Retinal pigment epithelial cell (primary cell): ENCODE measurements at places on chromosomes 4 and X.

GRCh38 chr4:27946799-27947198 is 1086.2 kb downstream of the STIM2 start:
- DNase-seq: no peak

GRCh38 chr4:169266081-169266480 is 4.7 kb downstream of the SH3RF1 start:
- DNase-seq: no peak

DNA sequence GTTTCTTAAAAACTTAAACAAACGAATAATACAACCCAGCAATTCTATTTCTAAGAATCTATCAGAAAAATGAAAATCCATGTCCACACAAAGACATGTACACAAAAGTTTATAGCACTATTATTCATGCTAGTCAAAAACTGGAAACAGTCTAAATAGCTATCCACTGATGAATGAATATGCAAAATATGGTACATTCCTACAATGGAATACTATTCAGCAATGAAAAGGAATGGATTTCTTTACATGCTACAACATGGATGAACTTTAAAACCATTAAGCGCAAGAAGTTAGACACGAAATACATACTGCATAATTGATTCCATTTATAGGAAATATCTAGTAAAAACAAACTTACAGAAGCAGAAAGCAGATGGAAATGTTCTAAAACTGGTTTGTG is 43.3 kb downstream of the HELT start:
- no peak for DNase-seq

- DNase-seq: no peak
Measured at GRCh38 chr4:100913685-100914084, 395.9 kb upstream of the EMCN start.

DNA sequence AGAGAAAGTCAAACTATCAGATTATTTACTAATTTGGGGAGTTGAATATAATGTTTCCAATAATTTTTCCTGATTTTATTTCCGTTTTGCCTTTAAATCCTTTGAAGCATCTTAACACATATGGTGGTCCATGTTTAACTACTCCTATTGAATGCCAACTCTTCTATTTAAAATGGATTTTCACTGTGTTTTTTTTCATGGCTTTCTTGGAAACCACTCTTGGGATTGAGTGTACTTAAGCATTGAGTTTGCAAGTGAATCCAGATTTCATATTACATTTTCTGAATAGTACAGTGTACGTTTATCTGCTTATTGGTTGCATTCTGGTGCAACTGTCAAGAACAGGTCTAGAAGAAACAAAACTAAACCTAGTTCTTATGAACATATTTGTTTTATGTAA is 45.6 kb downstream of the RAPGEF2 start:
- no peak for DNase-seq

DNA sequence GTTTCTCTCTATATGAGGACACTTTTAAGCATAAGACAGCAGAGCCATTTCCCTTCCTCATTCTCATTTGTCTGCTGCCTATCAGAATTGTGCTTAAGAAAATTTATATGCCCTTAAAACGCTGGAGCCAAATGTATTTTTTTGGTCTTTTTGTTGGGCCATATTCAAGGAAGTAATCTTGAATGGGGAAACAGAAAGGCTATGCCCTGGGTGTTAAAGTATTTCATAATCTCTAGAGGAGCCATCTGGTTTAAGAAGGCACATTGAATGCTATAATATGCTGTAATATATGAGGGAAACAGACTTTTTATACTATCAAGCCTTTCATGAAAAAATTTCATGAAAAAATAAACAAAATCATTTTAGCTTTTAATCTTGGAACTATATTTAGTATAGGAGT is 4.3 kb downstream of the DMD start:
- DNase-seq: no peak

- no peak for DNase-seq
Measured at GRCh38 chr4:119854364-119854763, 212.3 kb downstream of the MAD2L1 start.

- DNase-seq: no peak
Measured at GRCh38 chrX:148610328-148610698, 109.9 kb downstream of the AFF2 start.

DNA sequence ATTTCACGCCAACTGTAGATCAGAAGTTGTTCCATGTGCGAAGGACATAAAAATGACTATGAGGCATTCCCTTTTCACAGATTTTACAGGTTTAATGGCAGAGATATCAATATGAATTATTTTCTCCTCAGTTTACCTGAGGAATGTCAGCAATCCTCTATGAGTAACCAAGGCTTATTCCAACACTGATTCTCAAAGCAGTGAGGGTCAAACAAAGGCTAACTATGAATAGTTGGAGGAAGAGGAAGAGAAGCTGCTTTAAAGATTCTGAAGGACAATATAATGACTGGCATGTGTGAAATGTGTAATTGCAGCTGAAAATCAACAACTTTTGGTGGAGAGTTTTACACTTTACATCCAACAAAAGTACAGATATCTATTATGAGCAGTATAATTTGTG is 29.1 kb downstream of the NAF1 start:
- DNase-seq: peak; percentile 51

- DNase-seq: no peak
Measured at GRCh38 chr4:184744236-184744635, 10.3 kb upstream of the CENPU start.
